Right kidney (tissue), 9 donors: ENCODE measurements at places on chromosomes 5 and 9.

- DNase-seq: no peak
Measured at GRCh38 chr5:172729588-172729987, 41.4 kb downstream of the DUSP1 start.

DNA sequence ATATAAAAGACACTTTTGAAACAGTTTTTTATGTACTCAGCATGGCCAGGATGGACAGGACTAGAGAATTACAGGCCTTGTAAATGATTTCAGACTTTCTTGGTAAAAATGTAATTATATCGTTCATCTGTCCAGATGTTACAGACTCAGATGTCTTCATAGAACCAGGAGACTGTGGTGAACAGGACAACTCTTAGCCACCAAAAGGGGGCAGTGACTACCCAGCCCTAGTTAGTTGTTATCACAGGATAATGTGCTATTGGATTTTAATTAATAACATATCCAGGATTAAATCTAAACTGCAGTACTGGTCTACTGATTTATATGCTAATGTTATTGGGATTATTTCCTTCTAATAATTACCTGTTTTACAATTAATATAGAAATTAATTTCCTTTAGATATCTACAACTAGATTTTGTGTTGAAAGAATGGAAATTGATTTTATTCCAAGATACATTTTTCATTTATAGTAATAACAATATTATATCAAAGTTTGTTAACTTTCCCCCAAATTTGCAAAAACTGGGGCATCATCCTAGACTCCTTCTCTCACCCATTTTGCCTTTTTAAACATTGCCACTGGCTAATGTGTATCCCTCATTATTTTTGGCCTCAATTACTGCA, 99.4 kb downstream of the MTREX start:
- DNase-seq: no peak

GRCh38 chr5:161676103-161676502, 9.4 kb upstream of the GABRA6 start:
- peak; percentile 4 for DNase-seq

DNA sequence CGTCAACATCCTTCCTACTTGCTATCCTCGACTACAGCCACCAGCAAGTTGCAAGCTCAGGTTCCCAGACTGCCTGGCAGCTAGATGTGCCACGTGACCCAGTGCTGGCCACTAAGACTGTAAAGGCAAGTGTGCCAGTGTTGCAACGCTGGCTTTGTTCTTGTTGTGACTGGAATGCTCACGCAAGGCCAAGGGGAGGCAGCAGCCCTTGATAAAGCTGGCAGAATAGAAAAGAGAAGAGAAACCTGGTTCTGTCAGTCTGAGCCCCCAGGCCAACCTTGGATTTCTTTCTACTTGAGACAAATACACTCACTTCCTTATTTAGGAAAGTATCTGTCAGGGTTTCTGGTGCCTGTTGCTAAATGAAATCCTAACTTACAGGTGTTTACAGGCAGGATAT, 113.0 kb downstream of the KLHL3 start:
- no peak for DNase-seq

DNA sequence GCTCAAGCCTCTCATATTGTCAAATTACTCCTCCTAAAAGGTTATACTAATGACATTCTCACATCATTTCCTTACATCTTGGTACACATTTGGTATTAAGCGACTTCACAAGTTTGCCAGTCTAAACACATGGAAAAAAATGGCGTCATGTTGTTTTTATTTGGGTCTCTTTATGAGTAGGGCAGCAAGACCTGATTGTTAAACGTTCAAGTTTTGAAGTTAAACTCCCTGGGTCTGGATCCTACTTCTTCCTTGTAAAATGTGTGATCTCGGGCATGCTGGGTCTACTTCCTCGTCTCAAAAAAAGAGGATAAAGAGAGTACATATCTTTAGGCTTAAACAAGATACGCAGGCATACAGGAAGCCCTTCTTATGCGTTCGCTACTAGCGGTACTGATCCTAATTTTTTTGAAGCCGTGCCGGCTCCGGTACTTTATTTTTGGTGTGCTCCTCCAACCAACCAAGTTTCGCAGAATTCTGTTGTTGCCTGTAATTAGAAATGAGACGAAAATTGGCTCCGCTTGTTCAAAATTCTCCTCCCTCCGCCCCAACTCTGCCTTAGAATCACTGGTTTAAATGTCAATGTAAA, 596 bp upstream of the CDC37L1 start:
- DNase-seq: peak; percentile 80

DNA sequence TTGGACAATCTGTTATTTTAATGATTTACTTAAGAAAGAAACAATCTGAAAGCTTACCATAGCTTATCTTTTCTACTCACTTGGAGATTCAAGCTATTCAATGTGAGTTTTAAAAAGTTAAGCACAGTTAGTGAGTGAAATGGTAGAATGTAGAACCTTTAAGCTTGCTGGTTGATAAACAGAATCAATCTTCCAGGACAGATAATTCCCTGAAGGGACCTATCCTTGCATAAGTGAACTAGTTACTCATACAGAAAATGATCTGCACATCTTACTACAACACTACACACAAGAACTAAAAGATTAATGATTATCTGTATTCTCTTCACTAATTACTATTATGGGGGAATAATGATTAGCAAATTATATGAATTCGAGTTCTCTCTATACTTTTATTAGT, 165.6 kb downstream of the PALM2AKAP2 start:
- DNase-seq: no peak

GRCh38 chr9:123318202-123318601, 37.8 kb upstream of the CRB2 start:
- DNase-seq: no peak

- DNase-seq: peak; percentile 19
Measured at GRCh38 chr9:114681594-114682332, at the start of gene TEX48. Gene TEX48 (minus strand): TSS chr9:114682192. CDS start chr9:114671723, 10,469 bp downstream.

DNA sequence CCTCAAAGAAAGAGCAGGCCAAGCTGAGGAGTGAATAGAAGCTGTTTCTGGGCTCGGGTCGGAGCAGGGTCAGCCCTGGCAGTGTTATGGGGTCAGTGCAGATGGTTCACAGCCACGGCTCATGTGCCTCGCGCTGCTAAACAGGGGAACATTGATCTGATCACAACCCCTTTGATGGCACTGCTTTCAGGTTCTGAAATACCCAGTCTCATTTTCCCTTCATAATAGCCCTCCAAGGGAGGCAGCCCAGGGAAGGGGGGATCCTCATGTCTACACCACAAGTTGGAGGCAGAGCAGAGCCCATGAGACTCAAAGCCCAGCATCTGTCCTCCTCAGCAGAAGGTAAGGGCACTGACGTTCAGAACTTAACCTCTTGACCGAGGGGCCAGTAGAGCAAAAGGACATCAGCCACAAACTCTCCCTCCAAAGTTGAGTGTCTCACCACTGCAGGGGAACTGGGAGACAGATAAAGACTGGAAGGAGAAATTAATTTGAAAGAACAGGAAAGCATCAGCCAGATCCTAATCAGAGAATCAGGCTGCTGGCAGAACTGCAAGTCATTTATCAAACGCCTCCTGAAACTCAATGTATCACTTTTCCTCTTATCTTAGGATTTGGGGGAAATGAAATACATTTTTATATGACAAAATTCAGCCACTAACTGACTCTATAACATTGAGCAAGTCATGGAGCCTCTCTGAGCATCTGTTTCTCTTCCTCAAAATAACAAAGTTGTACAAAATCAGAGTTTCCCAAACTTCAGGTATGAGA, 110.6 kb downstream of the SH3TC2 start:
- no peak for DNase-seq

GRCh38 chr5:43244823-43245565, 53.0 kb downstream of the NIM1K start:
- DNase-seq: no peak

GRCh38 chr9:134412298-134412711, 86.0 kb downstream of the RXRA start:
- DNase-seq: peak; percentile 62

GRCh38 chr5:160743027-160743426, 109.0 kb downstream of the ATP10B start:
- DNase-seq: no peak

DNA sequence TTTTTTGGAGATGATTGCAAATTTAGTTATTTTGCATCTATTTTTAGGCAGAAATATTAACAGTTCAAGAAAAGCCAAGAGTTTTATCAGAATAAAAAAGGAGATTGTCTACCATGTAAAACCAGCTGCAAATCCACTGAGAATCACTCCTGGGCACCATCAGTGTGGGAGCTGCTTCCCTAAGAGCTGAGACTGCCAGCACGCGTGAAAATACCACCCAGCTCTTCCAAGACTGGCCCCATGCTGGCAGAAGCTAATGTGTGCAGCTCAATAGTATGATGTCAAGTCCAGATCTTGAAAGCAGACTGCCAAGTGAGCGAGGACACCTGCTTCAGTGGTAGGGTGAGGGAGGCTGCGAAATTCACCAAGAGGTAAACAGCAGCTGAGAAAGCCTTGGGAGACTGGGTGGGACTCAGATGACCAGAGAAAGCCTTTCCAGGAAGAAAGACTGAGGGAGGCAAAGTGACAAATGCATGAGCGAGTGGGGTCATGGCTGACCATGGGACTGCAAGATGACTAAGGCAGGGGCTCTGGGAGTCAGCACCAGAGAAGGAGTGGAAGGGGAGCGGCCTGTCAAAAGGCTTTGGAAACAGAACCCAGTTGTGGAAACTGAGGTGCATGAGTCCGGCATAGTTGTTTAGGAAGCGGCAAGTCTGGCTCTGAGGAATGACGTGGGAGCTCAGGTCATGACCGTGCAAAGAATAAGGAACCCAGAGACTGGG, 200.9 kb downstream of the GADD45G start:
- DNase-seq: no peak

DNA sequence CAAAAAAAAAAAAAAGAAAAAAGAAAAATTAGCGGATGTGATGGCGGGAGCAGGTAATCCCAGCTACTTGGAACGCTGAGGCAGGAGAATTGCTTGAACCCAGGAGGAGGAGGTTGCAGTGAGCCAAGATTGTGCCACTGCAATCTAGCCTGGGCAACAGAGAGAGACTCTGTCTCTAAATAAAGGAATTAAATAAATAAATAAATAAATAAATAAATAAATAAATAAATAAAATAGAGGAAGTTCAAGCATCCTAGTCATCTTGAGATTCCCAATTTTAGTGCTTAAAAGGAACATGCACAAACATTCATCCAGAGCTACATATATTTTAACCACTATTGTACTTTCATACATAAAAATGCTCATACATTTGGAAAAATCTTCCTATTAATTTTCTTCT, 61.2 kb upstream of the GABRA1 start:
- no peak for DNase-seq

- DNase-seq: no peak
Measured at GRCh38 chr5:73104326-73104725, 16.0 kb upstream of the TMEM171 start.

DNA sequence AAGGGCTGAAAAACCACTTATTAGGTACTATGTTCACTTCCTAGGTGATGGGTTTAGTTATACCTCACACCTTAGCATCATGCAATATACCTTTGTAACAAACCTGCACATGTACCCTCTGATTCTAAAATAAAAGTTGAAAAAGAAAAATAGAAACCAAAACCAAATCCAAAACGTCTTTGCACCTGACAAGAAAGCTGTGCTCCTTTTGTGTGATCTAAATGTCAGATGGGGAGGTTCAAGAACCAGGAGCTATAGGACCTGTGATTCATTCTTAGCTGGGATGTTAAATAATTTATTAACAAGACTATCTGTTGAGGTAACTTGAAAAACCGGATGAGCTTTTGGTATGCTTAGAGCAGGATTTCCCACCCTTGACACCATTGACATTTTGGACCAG, 16.9 kb upstream of the TNFSF15 start:
- no peak for DNase-seq

DNA sequence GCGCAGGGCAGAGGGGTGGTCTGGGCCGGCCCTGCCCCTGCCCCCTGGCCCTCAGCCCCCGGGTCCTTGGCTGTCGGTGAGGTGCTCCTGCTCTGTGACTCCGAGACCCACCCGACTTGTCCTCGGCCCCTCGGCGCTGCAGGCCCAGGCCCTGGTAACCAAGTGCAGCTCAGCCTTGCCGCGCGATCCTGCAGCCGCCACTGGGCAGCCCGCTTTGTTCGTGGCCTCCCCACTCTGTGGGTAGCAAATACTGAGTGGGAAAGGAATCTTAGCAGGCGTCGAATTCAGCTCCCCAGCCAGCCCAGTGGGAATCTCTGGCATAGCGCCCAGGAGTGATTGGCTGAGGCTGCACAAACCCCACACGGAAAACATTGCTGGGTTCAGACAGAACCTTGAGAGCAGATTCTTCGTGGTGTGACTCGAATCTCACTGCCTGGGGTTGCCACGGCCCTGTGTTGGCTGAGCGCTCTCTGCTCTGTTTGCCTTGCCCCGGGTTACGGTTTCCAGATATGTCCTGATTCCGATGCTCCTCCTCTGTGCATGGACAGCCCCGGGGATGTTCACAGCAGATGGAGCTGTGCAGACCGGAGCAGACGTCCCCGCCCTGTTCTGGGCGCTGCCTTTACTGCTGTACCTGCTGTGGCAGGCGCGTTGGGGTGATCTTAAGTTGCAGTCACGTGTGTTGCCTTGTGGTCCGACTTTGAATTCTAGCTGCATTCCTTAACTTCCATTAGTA, 13.4 kb upstream of the EXOC3 start:
- no peak for DNase-seq

- DNase-seq: no peak
Measured at GRCh38 chr9:3876553-3876952, 350.8 kb upstream of the RFX3 start.

DNA sequence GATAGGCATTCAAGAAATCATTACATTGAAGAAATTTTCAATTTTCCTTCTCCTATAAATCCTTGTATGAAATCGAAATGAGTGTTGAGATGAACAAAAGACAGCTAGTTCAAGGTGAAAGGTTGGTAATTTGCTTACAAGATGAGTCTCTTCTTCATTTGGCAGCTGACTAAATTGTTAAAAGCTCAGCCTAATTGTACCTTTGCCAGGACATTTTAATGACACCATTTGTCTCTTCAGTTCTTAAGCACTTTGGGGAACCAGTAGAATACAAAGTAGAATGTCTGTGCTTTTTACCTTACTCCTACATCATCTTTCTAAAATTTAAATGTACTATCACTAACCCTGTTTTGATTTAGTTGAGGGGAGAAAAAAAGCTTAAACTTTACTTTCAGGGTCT, 59.4 kb downstream of the GRAMD2B start:
- DNase-seq: no peak

DNA sequence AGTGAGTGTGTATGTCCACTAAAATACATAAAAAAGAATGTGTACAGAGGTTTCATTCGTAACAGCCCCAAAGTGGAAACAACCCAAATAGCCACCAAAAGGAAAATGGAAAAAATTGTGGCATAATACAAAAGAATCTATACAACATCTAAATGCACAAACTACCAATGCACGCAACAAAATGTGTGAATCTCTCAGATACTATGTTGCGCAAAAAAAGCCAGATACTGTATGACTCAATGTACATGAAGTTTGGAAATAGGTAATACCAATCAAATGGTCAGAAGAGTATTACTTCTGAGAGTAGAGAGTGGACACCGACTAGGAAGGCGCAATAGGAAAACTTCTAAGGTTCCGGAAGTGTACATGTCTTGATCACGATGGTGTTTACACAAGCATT, 2.4 kb downstream of the XPA start:
- no peak for DNase-seq

- DNase-seq: no peak
Measured at GRCh38 chr9:95409650-95410426, 92.3 kb upstream of the FANCC start.

- DNase-seq: no peak
Measured at GRCh38 chr9:85702726-85703289, 38.9 kb downstream of the AGTPBP1 start.
